Tracheal epithelial cell (primary cell): ENCODE measurements at places on chromosomes 3 and 15. TPM values are rescaled to one million over a fixed set of nuclear protein-coding genes. Genes with fewer than 3 reads are reported as not detected.

TTC23 gene
- 15.9 and 16.2 TPM in 2 replicates for total RNA-seq

TRAIP gene
- 0.64 and 4.1 TPM in 2 replicates for total RNA-seq

PYGO1 gene
- 1.4 and 3.6 TPM in 2 replicates for total RNA-seq

EOMES gene
- total RNA-seq = not detected in 2 replicates

THSD4 gene
- total RNA-seq = 9.0 and 23.1 TPM in 2 replicates

MFGE8 gene
- 53.3 and 94.7 TPM in 2 replicates for total RNA-seq

FAM227B gene
- 2.2 and 2.8 TPM in 2 replicates for total RNA-seq

WNT7A gene
- 8.1 and 28.0 TPM in 2 replicates for total RNA-seq

POPDC2 gene
- not detected in 2 replicates for total RNA-seq

TMCO5A gene
- total RNA-seq = not detected in 2 replicates

ITGB5 gene
- total RNA-seq = 124 and 132 TPM in 2 replicates

LRRN1 gene
- total RNA-seq = under 0.01 and 0.72 TPM in 2 replicates

SCAP gene
- total RNA-seq = 78.9 and 81.2 TPM in 2 replicates

DVL3 gene
- 20.7 and 29.2 TPM in 2 replicates for total RNA-seq

GOLGA6B gene
- total RNA-seq = not detected in 2 replicates

ZIC1 gene
- not detected in 2 replicates for total RNA-seq

FANCD2 gene
- total RNA-seq = 5.1 and 9.9 TPM in 2 replicates

FETUB gene
- not detected in 2 replicates for total RNA-seq

RAB8B gene
- total RNA-seq = 15.1 and 62.9 TPM in 2 replicates

GXYLT2 gene
- total RNA-seq = 0.85 and 3.1 TPM in 2 replicates

C2CD4A gene
- total RNA-seq = 0.21 and 0.48 TPM in 2 replicates

ATP1B3 gene
- total RNA-seq = 35.4 and 82.1 TPM in 2 replicates

CP gene
- total RNA-seq = 0.21 and 0.48 TPM in 2 replicates

SGO1 gene
- 0.21 and 0.72 TPM in 2 replicates for total RNA-seq

COL6A5 gene
- total RNA-seq = not detected in 2 replicates

EIF3J gene
- 55.4 and 58.8 TPM in 2 replicates for total RNA-seq

MUC4 gene
- 0.72 TPM in 1 of 2 replicates, not detected in the other for total RNA-seq

ISG20 gene
- total RNA-seq = 7.0 and 38.6 TPM in 2 replicates

LRRC2 gene
- under 0.01 TPM in 1 of 2 replicates, not detected in the other for total RNA-seq

NANOGP8 gene
- total RNA-seq = 0.24 TPM in 1 of 2 replicates, not detected in the other

OXTR gene
- under 0.01 and 1.7 TPM in 2 replicates for total RNA-seq

DALRD3 gene
- total RNA-seq = 52.9 and 62.2 TPM in 2 replicates

ZNF501 gene
- total RNA-seq = 2.8 and 4.3 TPM in 2 replicates

TMOD3 gene
- total RNA-seq = 72.8 and 81.4 TPM in 2 replicates

PFN2 gene
- total RNA-seq = 121 and 141 TPM in 2 replicates

RETNLB gene
- total RNA-seq = not detected in 2 replicates

KIF7 gene
- 1.2 and 1.7 TPM in 2 replicates for total RNA-seq

TEX55 gene
- not detected in 2 replicates for total RNA-seq

ST3GAL6 gene
- total RNA-seq = 5.8 and 11.6 TPM in 2 replicates

SV2B gene
- total RNA-seq = under 0.01 and 0.24 TPM in 2 replicates

SLC24A5 gene
- not detected in 2 replicates for total RNA-seq

TMC3 gene
- total RNA-seq = not detected in 2 replicates

FANCD2OS gene
- not detected in 2 replicates for total RNA-seq

ZNF660 gene
- 1.4 TPM in 1 of 2 replicates, not detected in the other for total RNA-seq

FBXO40 gene
- total RNA-seq = not detected in 2 replicates

OR5K2 gene
- not detected in 2 replicates for total RNA-seq

CCDC54 gene
- not detected in 2 replicates for total RNA-seq

TGM4 gene
- total RNA-seq = 0.48 TPM in 1 of 2 replicates, not detected in the other

NOX5 gene
- total RNA-seq = under 0.01 TPM in 1 of 2 replicates, not detected in the other

C3orf49 gene
- total RNA-seq = not detected in 2 replicates
